ENCODE measurements at places on chromosomes 7 and 10. TPM values are rescaled to one million over a fixed set of nuclear protein-coding genes. Genes with fewer than 3 reads are reported as not detected.

- no peak for DNase-seq
Measured at GRCh38 chr7:158067219-158067930, 520.2 kb downstream of the PTPRN2 start.

DNA sequence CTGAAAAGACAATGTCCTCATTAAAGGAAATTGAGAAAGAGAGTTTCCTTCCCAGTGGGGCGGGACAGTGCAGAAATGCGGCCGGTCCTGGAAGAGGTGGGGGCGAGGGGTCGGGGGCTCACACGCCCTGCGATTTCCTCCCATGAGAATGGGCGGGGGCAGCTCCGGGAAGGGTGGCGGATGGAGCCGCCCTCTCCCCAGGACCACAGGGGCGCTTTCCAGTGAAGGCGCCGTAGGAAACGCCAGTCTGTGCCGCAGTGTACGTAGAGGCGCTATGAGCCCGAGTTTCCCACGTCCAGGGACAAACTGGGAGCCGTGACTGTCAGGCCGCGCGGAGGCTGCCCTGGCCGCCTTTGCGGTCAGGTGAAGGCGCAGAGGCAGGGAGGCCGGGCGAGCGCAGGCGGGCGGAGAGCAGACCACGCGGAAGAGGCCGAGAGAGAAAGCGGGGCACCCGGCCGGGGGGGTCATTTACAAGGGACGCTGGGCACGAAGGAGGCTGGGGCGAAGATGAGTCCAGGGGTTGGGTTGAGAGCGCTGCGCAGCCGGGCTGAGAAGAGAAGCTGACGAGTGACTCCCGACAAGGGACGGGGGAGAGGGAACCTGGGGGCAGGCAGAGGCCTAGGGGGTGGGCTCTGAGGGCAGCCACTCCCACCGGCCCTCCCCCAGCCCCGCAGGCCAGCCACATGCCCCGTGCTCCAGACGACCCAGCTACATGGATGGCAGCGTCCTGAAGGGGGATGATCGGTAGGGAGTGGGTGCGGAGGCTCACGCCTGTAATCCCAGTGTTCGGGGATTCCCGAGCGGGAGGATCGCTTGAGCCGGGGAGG is 45.0 kb downstream of the ALOX5 start:
- DNase-seq: peak; percentile 28

GRCh38 chr7:82291931-82292330 is 151.6 kb downstream of the CACNA2D1 start:
- DNase-seq: no peak

GRCh38 chr10:68223535-68224165 is 8.3 kb downstream of the ATOH7 start:
- DNase-seq: no peak

Gene LRGUK
- total RNA-seq: 2.5 TPM

Gene SLC25A28
- 28.5 TPM for total RNA-seq

GRCh38 chr10:129707406-129708388 is 240.7 kb downstream of the MGMT start:
- DNase-seq: peak; percentile 45

GRCh38 chr10:28997734-28998133 is 291.1 kb upstream of the LYZL1 start:
- DNase-seq: peak; percentile 49

DNA sequence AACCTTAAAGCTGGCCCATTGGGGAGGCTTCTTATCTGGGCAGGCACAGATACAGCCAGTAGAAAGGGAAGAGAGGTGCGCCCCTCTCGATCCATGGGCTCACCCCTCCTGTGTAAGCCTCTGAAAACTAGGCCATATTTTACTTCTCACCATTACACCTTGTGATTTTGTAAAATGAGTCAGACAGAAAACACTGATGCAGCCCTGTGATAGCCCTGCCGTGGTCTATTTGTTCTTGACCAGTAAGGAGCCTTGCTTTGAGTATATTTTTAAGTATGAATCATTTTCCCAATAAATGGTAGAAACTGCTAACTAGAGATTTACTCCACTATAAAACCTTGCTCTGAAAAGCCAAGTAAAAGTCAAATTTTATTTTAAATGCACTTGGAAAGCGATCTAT is 329.8 kb upstream of the MBL2 start:
- DNase-seq: no peak

DNA sequence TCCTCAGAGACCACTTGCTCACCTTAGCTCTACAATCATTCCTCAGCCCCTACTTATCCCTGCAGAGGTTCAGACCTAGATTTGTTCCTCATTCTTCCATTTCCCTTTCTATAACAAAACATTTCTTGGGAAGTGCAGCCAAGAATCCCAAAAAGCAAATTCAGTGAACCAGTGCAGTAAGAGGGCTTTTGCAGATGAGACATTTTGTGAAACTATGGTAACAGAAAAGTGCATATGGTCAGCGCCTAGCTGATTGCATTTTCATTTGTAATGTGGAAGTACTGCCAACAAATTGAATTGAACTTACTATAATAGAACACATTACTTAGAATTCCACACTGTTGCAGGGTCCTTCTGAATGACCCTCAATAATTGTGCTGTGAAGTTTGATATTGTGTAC is 18.6 kb downstream of the AGMO start:
- DNase-seq: no peak

Gene PRSS2
- total RNA-seq: not detected

GRCh38 chr10:15035385-15036301 is 8.1 kb upstream of the OLAH start:
- DNase-seq: no peak

Gene PDZD7
- 0.21 TPM for total RNA-seq

Gene CAV1
- 576 TPM for total RNA-seq

GRCh38 chr7:4621396-4621795 is 60.7 kb upstream of the FOXK1 start:
- DNase-seq: no peak

DNA sequence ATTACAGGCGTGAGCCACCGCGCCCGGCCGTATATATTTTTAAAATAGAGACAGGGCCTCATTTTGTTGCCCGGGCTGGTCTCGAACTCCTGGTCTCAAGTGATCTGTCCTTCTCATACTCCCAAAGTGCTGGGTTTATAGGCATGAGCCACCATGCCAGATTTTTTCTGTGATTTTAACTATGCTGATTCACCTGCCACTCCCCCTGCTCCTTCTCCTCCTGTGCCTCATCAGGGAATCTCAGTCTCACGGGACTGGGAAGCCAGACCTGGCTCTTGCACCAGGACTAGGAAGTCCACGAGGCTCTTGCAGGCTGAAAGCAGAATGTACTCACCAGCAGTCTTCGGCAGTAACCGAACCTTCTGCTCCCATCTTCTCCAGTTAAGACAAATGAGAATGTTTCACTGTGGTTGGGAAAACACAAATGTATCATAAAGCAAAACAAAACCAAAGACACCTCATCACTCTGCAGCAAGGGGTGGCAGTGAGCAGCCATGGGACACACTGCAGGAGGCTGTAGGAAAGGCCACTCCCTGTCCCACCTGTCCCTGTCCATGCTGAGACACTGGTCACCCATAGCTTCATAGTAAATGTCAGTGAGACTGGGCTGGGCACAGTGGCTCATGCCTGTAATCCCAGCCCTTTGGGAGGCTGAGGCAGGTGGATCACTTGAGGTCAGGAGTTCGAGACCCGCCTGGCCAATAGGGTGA is 78.7 kb upstream of the MKRN1 start:
- DNase-seq: no peak

All from urinary bladder (tissue), 4 donors.